ENCODE measurements at places on chromosomes 3 and 15.

DNA sequence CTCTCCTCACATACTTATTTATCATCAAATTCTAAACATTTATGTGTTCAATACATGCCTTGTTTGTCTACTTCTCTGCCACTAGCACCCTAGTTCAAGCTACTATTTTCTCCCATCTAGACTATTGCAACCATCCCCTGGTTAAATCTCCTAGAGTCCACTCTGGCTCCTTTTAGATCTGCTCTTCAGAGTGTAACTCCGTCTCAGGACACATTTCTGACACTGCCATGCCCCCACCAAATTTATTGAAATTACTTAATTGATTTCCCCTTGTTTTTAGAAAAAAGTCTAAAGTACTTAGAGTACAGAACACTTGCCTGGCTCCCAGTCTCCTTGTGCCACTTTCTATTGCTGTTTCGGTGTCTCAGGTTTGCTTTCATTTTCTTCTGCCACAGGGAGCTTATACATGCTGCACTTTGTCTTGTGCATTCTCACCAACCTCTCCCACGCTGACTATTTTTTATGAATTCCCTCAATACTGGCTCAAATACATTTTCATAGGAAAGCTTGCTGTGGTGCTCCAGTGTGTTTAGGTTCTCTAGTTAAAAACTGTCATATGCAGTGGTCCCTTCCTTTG lies 792.3 kb downstream of the DIPK2A start:
- DNase-seq: no peak

GRCh38 chr3:149395107-149396089 lies 17.9 kb upstream of the TM4SF1 start:
- no peak for DNase-seq

DNA sequence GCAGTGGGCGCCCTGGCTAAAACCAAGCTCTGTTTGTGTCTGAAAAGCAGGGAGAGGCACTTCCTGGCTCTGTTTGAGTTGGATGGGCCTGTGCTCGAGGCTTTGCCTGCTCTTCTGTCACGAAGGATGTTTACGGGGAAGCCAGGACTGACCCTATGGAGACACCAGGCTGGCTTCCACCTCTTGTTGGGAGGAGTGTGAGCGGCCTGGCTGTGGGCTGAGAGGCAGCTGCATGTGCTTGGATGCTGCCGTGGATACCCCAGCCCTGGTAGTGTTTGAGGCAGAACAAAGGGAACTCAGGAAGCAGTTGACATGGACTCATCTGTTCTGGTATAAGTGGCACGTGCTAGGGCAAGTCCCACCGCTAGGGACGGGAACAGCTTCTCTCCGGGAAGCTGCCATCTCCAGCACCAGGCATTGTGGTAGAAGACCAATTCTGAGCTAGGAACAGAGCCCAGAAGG lies 17.6 kb upstream of the SLC41A3 start:
- DNase-seq: no peak

DNA sequence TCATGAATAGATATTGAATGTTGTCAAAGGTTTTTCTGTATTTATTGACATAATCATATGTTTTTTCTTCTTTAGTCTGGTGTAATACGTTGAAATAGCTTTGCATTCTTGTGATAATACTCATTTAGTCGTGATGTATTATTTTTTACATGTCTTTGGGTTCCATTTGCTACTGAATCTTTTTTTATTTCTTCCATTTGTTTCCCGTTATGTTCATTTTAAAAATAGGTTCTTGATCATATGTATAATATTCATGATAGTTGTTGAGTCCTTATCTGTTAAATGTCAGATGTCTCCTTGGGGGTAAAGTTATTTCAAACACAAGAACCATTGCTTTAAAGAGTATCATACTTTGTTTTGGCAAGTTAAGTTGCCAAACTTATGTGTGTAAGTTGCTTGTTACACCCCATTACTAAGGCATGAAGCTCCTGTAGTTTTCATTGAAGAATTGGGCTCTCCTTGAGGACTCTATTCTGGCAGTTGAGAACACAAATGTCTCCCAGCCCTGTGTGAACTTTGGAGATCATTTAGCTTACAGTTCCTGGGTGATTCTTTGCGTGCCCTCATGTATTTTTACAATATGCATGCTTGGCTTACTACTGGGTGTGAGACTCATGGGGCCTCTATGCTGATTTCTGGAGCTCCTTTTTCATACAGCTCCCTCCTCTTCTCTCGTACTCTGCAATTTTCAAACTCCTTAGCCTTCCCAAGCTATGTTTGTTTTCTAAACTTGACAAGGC lies 8.3 kb downstream of the AKAP13 start:
- no peak for DNase-seq

DNA sequence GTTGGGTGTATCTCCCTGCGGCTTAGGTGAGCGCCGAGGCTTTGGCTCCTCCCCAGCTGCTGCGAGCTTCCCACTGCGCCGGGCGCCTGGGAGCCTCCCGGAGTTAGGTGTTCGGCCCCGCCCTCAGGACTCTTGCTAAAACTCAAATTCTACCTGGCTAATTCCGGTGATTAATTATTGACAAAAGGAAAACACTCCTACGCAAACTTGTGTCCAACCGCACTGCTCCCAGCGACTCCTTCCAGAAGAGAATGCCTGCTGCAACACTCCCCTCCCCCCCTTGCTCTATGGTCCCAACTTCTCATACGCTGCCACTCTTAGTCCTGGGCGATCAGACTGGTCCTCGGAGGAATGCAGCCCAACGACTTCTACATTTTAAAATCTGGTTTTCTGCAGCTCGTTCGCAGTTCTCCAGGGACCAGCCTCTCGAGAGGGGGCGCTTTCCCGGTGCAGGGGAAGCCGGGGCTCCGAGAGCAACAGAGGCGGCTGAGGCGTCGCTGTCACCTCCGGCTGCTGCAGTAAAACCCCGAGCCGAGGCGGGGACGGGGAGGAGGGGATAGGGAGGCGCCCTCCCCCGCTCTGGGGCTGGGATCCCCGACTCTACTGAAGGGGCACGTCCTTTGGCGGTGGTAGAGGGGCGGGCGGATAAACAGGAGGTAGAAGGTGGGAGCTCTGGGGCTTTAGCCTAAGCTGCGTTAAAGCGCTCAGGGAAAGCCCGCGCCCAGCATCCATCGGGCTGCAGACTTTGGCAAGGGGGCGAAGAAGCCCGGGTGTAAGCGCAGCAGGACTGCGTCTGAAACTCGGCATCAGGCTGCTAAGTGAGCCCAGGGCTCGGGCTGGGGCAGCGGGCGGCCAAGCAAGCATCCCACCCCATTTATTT lies at the start of gene SPTSSB:
Gene SPTSSB (minus strand): TSS at position 77 of the 880 bp plus-strand sequence. CDS start 25,194 bp downstream, outside the sequence.
- no peak for DNase-seq

GRCh38 chr3:158352551-158352950 lies 218.4 kb upstream of the MLF1 start:
- DNase-seq: no peak

DNA sequence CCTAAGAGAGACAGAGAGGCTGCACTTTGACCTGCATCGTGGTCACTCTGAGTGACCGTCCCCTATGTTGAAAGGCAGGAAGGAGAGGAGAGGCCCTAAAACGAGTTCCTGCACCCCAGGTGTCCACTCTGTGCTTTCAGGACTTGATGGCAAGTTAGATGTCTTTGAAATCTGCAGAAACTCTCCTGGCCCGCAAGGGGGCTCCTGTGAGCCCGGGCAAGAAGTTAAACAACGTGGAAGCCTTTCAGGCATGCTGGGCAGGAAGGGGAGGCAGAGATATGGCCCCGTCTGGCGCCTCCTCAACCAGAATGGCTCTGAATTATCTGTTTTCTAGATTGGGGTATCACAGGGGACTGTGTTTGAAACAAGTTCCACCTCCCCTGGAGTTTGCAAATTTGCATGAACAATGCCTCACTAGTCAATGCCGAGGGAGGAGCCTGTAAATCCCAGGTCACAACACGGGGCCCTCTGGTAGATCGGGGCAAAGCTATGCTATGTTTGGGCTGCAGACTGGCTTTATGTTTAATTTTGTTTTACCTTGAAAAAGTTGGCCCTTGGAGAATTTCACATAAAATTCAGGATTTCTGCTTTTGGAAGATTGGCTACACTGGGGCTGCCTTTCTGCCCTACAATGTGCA lies 9.8 kb downstream of the CTXND1 start:
- DNase-seq: no peak

- DNase-seq: no peak
Measured at GRCh38 chr3:102036017-102036416, 186.7 kb downstream of the NFKBIZ start.

DNA sequence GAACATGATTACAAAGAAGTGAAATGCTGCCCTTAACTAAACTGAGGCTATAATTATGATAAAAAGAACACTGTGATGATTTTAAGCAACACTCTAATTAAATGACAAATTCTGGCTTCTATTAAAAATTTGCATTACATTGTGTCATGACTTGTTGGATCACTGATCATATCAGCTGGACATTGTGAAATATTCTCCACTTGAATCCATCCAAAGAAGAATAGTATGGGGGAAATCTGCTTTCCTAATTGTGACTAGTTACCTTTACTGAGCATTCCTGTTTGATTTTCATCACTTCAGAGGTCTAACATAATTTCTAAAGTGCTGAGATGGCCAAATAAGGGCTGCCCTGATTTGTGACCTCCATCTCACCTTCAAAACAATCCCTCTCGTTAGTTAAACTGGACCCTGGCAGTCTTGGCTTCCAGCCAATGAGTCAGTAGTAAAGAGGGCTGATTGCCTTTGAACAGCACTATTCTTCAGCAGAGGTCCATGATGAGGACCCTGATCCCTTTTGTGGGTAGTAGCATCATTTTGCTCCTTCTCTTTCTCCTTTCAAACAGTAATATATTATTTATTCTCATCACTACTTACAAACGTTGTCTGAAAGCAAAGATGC lies 53.5 kb upstream of the LEKR1 start:
- no peak for DNase-seq

GRCh38 chr3:59836531-59836930 lies 786.7 kb upstream of the CFAP20DC start:
- no peak for DNase-seq

- DNase-seq: no peak
Measured at GRCh38 chr15:74844319-74845207, 1.6 kb upstream of the ULK3 start.

- DNase-seq: no peak
Measured at GRCh38 chr15:77886805-77887448, 190.6 kb downstream of the TBC1D2B start.

DNA sequence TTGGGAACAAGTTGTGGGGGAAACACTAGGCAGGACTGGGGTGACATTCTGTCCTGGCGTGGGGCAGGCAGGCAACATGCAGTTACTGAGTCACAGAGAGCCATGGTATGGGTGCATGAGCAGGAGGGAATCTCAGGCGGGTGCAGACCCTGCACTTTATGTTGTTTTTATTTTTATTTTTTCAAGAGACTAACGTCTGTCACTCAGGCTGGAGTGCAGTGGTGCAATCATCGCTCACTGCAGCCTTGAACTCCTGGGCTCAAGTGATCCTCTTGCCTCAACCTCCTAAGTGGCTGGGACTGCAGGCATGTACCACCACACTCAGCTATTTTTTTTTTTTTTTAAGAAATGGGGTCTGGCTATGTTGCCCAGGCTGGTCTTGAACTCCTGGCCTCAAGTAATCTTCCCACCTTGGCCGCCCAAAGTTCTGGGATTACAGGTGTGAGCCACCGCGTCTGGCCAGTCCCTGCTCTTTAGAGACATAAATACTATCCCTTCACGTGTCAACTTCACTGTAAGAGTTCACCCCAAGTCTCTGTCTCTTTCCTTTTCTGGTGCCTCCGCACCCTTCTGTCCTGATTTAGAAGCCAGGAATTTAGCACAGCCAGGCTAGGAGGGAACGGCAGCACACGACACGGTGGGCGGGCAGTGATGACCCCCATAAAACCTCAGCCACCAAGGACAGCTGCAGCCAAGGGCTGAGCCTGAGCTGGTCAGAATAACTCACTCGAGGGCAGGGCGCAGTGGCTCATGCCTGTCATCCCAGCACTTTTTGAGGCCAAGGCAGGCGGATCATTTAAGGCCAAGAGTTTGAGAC lies 72.8 kb upstream of the IQSEC1 start:
- no peak for DNase-seq

DNA sequence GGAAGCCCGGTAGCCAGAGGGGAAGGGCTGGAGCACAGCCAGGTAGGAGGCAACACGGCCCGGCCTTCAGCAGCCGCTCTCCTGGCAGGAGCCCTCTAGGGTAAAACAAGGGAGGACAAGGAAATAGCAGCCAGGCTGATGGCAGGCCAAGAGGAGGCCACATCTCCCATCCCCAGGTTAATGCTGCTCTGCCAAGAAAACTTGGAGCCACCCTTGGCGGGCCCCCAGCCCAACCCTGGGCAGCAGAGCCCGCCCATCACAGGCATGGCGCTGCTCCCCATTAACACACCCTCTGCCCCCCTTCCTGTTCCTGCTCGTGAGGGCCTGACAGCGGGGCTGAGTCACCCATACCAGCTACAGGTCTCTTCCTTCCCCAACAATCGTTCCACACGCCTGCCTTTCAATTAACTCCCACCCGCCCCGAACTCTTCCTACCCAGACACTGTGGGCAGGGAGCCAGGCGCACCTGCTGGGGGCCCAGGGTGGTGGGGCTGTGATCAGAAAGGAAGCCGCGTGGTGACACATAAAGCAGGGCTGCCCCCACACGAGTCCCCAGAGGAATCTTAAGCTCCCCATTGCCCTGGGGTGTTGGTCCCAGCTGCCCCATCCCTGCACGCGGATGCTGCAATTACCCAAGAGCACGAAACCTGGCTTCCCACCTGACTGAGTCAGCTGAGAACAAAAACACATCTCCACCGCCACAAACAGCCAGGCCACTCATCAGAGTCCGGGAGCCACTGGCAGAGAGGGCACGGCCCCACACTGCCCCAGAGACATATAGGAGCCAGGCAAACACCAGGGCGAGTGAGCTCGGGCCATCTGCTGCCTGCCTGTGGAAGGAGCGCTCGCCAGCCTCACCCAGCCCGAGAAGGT lies at the start of gene C15orf62:
Gene C15orf62 (plus strand): TSS at position 707 of the 873 bp plus-strand sequence. CDS start 516 bp downstream, outside the sequence.
- DNase-seq: peak; percentile 36

GRCh38 chr3:175746308-175746707 lies 887.2 kb downstream of the NAALADL2 start:
- no peak for DNase-seq

- DNase-seq: no peak
Measured at GRCh38 chr3:129934234-129935123, 40.0 kb upstream of the TRH start.

DNA sequence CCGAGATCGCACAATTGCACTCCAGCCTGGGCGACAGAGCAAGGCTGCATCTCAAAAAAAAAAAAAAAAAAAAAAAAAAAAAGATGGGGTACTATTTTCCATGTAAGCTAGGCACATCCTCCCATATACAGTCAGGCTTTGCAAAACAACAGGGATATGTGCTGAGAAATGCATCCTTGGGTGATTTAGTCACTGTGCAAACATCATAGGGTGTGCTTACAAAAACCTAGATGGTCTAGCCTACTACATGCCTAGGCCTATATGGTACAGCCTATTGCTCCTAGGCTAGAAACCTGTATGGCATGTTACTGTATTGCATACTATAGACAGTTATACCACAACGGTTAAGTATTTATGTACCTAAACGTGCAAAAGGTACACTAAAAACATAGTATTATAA lies 75.0 kb downstream of the TTBK2 start:
- DNase-seq: no peak

- no peak for DNase-seq
Measured at GRCh38 chr15:100170291-100171210, 171.2 kb downstream of the ADAMTS17 start.

Data from activated naive CD4-positive, alpha-beta T cell (primary cell).